Activated T-helper 17 cell treated with anti-CD3 and anti-CD28 coated beads, Interleukin-2, amount 50 U/mL, for 72 hours (primary cell): ENCODE measurements at places on chromosomes 13 and 19.

DNA sequence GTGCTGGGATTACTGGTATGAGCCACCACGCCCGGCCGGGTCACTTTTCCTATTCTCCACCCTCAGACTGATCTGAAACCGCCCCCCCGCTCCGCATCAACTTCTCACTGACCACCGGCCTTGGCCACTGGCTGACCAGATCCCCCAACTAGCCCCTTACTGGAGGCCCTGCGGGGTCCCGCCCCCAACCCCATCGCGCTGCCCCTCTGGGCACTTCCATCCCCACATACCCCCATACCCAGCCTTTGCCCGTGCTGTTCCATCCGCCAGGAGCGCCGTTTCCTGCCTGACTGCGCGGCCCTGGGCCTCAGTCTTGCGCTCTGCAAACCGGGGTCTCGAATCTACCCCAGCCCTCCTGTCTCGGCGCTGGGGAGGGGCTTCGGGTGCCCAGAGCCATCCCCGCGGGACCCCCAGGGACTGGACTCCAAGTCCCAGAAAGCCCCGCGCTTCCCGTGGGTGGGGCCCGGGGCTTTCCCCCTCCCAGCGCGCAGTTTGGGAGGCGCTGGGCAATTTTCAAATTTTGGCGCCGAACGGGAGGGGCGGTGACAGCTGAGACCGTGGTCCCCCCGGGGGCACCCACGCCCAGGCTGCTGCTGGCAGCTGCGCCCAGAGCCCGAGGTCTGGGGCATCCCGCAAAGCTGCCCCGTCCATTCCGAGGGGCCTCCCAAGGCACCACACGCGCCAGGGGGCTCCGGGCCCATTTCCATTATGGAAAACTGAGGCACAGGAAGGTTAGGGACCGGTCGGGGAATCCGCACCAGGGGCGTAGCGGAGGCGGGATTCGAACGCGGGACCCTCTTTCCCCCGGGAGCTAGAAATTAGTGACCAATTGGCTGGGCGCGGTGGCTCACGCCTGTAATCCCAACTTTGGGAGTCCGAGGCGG lies 5.2 kb upstream of the LMNB2 start:
- H3K36me3 ChIP-seq: no peaks in the 10 kb centered on the region
- H3K27me3 ChIP-seq: no peaks in the 10 kb centered on the region
- peak overlapping the region; percentile 23 for H3K27ac ChIP-seq

DNA sequence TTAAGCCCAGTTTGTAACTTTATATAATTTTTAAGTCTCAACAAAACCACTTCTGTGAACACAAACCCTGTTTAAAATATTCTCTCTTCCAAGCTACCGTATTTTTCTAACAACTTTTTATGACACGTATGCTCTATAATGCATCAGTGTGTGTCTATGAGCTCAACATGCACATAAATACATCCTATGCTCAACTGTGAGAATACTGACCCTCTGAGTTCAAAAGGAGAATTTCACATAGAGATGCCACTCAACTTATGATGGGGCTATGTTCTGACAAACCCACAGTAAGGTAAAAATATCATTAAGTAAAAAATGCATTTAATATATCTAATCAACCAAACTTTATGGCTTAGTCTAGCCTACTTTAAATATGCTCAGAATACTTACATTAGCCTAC lies 1139.7 kb upstream of the SPRY2 start:
- H3K4me3 ChIP-seq: no peak overlapping the region
- no peaks in the 10 kb centered on the region for H3K4me1 ChIP-seq
- no peak overlapping the region for H3K27ac ChIP-seq
- no peaks in the 10 kb centered on the region for H3K36me3 ChIP-seq
- H3K27me3 ChIP-seq: no peaks in the 10 kb centered on the region

DNA sequence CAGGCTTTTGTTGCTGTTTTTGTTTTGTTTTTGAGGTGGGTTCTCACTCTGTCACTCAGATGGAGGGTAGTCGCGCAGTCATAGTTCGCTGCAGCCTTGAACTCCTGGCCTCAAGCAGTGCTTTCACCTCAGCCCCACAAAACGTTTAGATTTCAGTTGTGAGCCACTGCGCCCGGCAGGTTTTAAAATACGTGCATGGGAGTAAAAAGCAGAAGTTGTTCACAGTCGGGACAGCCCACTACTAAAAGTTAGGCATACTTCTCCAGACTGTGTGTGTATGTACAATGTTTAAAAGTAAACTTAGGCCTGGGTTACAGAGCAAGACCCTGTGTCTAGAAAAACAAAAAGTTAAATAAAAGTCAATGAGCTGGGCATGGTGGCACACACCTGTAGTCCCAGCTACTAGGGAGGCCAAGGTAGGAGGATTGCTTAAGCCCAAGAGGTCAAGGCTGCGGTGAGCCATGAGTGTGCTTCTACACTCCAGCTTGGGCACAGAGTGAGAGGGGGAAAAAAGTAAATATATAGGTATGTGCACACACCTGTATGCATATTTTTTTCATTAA lies 6.1 kb downstream of the SAFB start:
- no peak overlapping the region for H3K27ac ChIP-seq
- H3K36me3 ChIP-seq: peaks cover 96% of the 10 kb centered on the region

DNA sequence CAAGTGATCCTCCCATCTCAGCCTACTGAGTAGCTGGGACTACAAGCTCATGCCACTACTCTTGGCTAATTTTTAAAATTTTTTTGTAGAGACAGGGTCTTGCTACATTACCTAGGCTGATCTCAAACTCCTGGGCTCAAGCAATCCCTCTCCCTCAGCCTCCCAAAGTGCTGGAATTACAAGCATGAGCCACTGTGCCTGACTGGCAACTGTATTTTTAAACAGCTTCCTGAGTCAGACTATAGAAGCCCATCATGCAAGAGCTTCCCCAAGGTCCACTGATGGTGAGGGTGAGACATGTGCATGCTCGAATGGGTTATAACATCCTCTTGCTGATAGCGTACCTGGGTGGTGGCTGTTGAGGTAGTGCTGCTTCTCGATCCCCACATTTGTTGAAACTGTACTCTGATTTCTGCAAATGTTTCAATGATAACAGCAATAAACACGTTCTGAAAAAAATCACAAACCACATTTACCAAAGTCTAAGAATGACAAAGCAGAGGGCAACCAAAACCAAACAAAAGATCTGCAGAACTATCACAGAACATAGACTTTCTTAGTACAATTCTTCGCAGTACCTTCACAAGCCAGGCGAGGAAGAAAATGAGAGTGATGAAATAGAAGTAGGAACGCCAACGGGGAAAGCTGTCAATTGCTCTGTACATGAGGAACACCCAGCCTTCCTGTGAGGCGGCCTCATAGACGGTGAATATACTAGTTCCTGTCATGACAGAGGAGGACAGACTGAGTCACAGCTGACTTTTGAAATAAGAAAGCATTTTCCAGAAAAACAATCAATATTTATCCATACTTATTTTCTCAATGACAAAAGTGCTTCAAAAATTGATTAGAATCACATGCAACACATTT lies 124.4 kb downstream of the NALCN start:
- peaks cover 3% of the 10 kb centered on the region for H3K27me3 ChIP-seq
- no peak overlapping the region for H3K4me3 ChIP-seq
- H3K36me3 ChIP-seq: no peaks in the 10 kb centered on the region

DNA sequence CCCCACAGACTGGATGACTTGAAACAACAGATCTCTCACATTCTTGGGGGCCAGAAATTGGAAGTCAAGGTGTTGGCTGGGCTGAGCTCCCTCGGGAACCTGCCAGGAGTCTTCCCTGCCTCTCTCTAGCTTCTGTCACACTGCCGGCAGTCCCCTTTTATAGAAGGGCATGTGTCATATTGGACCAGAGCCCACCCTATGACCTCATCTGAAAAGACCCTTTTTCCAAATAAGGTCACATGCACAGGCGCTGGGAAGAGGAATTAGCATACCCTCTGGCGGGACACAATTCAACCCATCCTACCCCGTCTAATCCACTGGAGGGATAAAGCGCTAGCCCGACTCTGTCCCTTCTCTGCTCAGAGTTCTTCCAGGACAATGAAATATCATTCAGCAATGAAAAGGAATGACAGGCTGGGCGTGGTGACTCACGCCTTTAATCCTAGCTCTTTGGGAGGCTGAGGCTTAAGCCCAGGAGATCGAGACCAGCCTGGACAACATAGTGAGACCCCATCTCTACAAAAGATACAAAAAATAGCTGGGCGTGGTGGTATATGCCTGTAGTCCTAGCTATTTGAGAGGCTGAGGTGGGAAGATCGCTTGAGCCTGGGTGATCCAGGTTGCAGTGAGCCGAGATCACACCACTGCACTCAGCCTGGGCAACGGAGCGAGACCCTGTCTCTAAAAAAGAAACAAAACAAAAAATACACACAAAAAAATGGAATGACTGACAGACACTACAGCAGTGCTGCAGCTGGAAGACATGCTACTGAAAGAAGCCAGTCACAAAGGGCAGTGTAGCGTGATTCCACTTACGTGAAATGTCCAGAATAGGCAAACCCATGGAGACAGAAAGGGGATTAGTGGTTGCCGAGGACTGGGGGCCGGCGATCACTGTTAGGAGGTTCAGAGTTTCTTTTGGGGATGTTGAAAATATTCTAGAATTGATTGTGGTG lies 28.5 kb downstream of the MEIS3 start:
- no peaks in the 10 kb centered on the region for H3K36me3 ChIP-seq
- H3K27me3 ChIP-seq: peaks cover 3% of the 10 kb centered on the region
- ATAC-seq: no peak

DNA sequence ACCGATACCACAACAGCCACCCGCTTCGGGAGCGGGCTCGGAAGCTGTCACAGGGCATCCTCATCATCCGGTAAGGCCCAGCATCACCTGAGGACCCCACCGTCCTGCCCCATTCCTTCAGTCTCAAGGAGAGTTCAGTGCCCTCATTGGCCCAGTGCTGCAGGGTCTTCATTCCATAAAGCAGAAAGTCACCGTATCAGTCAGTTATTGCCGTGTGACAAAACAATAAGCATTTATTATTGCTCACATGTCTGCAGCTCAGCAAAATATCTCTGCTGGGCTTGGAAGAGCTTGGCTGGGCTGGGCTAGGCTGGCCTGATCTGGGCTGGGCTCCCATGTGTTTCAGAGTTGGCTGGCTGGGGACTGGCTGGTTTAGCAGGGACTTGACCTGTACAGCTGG lies 8.1 kb upstream of the MRI1 start:
- H3K36me3 ChIP-seq: peaks cover 99% of the 10 kb centered on the region
- H3K27ac ChIP-seq: no peak overlapping the region
- ATAC-seq: no peak
- H3K4me3 ChIP-seq: no peak overlapping the region
- H3K27me3 ChIP-seq: no peaks in the 10 kb centered on the region

DNA sequence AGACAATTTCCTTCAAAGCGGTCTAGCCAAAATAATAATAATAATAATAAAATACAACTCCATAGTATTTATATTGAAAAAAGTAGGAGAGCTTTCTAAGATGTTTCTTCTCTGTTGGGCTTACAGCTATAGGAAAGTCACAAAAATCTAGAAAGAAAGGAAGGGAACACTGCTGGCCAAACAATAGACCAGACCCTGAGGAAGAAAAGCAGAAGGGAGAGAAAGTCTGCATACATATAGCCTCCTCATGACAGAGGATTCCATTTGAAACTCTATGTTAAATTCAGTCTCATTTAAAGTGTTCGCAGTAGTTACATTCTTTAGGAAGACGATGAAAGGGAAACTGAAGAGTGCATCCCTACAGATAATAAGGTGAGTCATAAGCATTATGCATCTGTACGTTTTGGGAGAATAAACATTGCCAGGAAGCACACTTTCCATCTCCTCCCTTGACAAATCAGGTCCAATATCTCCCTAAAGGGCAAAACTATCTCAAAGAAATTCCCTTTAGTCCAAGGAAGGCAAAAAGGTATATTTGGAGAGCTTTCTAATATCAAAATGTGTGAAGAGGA lies 86.5 kb downstream of the PCDH9 start:
- H3K36me3 ChIP-seq: no peaks in the 10 kb centered on the region
- no peaks in the 10 kb centered on the region for H3K27me3 ChIP-seq
- H3K4me3 ChIP-seq: no peak overlapping the region

DNA sequence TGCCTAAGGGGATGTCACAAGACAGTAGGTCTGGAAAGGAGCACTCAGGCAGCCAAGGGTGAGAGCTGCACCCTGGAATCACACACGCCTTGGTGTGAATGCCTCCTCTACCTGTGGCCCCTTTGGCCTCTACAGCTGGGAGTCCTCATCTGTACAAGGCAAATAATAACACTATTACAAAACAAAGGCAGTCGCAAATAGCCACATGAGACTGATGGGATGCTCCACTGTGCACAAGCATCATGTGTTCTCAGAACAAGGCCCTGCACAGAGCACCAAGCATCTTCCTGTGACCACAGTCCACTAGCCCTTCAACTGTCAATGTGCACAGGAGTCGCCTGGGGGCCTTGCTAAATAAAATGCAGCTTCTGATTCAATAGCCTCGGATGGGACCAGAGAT lies 44.6 kb upstream of the HNRNPA1L2 start:
- no peak overlapping the region for H3K27ac ChIP-seq
- H3K4me3 ChIP-seq: no peak overlapping the region
- no peaks in the 10 kb centered on the region for H3K4me1 ChIP-seq
- H3K27me3 ChIP-seq: peaks cover 27% of the 10 kb centered on the region
- no peak for ATAC-seq
- H3K36me3 ChIP-seq: no peaks in the 10 kb centered on the region

DNA sequence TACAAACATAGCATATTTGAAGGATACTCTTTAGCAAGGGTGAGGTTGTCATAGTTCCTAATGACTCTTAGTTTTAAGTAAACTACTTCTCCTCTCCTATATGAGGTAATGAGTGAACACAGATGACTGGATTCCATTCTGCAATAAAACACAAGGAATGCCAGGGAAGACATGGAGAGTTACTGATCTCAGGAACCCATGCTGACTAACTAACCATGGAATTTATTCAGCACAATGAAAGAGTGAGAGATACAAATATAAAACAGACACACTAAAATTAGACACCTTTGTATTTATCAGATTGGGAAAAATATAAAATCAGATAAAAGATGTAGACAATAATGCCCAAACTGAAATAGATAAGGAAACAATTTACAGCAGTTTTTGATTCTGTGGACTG lies 1525.9 kb upstream of the SLC10A2 start:
- H3K4me1 ChIP-seq: no peaks in the 10 kb centered on the region
- H3K36me3 ChIP-seq: no peaks in the 10 kb centered on the region

DNA sequence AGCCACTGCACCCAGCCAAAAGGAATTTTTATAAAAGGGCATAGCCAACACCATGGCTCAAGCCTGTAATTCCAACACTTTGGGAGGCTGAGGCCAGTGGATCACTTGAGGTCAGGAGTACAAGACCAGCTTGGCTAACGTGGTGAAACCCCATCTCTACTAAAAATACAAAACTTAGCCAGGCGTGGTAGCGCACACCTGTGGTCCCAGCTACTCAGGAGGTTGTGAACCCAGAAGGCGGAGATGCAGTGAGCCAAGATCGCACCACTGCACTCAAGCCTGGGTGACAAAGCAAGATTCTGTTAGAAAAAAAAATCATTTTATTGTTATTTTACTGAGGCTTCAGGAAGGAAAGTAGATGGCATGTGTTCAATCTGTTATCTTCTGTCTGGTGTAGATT lies 31.3 kb upstream of the FOXO1 start:
- no peaks in the 10 kb centered on the region for H3K27me3 ChIP-seq
- no peak overlapping the region for H3K4me3 ChIP-seq
- no peak overlapping the region for H3K27ac ChIP-seq
- ATAC-seq: no peak
- H3K36me3 ChIP-seq: no peaks in the 10 kb centered on the region
- no peaks in the 10 kb centered on the region for H3K4me1 ChIP-seq

GRCh38 chr13:27104606-27105005 lies 67.0 kb downstream of the USP12 start:
- peaks cover 31% of the 10 kb centered on the region for H3K4me1 ChIP-seq
- no peak overlapping the region for H3K27ac ChIP-seq
- no peaks in the 10 kb centered on the region for H3K27me3 ChIP-seq
- H3K36me3 ChIP-seq: peaks cover 88% of the 10 kb centered on the region

- no peak overlapping the region for H3K27ac ChIP-seq
- H3K36me3 ChIP-seq: no peaks in the 10 kb centered on the region
- H3K4me1 ChIP-seq: no peaks in the 10 kb centered on the region
- no peak for ATAC-seq
- H3K27me3 ChIP-seq: peaks cover 3% of the 10 kb centered on the region
- H3K4me3 ChIP-seq: no peak overlapping the region
These were observed 306.8 kb downstream of the DCLK1 start for GRCh38 chr13:35824395-35824794.
